ENCODE measurements at places on chromosomes 7 and 10.

DNA sequence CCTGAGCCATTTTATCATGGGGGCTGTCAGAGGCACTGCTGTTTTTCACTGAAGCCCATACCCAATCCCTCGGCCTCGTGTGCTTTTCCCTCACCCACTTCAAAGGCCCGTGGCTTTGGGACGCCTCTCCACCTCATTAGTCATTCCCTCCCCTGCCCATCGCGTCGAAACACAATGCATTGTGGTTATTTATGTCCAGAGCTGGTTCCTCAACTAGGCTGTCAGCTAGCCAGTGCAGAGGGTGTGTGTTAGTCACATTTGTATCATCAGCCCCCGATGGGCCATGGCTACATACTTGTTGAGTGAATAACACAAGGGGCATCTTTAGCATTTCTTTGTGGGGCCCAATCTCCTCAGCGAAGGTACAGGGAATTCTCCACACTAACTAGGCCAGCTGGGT, 3.8 kb upstream of the CRCP start:
- no peak for DNase-seq

DNA sequence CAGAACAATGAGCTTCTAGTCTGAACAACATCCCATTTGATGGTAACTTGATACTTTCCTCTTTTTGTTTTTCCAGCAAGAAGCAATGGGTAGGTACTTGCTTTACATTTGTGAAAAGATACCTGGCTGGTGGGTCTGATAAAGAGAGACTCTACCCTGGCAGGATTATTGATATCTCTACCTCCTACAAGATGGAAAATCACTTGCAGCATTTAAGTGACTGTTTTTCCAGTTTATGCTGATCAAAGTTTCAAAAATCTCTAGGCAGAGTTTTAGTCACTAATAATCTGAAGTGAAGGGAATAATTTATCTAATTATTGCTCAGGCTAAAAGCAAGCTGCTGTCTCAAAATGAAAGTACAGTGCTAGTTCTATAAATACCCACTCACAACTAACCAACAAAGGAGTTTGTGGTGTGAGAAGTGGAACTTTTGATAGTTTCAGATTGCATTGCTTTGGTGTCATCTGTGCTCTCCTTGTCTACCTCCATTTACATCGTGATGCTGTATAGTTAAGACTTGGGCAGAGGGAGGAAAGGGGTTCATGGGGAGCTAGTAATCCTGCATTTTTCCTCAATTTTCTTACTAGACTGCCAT, 86.0 kb upstream of the ANKRD1 start:
- no peak for DNase-seq

- DNase-seq: no peak
These were observed 141.7 kb upstream of the TMEM72 start for GRCh38 chr10:44769450-44769849.

GRCh38 chr7:80764132-80764531, 125.7 kb downstream of the CD36 start:
- DNase-seq: no peak

DNA sequence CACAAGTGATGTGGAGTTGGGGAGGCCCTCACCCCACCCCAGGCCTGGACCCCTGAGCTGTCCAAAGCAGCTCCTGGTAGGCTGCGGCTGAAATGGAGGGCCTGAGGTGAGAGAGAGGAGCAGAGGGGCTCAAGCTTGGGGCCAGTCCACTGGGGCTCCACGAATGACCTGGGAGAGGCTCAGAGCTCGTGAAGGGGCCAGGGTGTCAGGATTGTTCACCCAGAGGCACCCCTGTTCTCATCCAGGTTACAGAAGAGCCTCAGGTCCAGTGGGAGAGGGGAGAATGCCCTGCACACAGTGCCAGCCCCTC, 102.2 kb upstream of the RET start:
- DNase-seq: no peak

DNA sequence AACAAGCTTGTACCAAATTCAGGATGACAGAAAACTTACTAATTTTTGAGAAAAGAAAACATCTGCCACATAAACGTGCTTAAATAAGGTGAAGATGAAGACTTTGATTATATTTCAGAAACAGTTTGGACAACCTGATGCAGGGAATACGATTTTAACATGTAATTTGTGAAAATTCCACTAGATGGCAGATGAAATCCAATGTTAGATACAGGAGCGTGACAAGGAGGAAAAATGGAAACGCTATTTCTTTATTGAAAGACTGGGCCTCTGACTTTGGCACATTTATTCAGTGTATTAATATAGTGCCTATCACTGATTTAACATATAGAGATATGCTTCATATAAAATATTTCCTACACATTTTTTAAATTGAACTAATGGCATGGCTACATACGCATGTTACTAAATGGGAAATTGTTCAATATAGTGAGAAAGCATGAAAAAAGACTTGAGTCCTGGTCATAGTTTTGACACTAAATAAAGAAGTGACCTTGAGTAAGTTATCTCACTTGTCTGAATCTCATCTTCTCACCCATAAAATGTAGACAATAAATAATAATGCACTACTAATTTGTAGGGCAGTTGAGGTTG, 60.7 kb downstream of the CD36 start:
- no peak for DNase-seq

GRCh38 chr7:151223728-151224127, 3.3 kb downstream of the ABCF2 start:
- no peak for DNase-seq

DNA sequence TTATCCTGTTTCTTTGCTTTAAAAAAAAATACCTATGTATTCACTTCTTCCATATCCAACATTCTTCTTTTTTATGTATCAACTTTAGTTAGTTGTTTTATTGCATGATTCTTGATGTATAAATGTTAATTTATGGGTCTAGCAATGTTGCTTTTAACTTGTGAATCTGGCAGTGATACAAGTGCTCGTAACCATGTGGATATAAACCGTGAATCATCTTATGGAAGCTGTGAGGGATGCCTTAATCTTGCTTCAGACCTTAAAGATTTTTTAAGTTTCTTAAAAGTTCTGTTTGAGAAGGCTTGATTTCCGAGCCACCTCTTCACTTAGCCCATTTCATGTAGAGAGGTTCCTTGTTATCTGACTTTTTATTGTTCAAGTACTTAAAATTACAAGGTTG, 25.9 kb downstream of the HELLS start:
- no peak for DNase-seq

DNA sequence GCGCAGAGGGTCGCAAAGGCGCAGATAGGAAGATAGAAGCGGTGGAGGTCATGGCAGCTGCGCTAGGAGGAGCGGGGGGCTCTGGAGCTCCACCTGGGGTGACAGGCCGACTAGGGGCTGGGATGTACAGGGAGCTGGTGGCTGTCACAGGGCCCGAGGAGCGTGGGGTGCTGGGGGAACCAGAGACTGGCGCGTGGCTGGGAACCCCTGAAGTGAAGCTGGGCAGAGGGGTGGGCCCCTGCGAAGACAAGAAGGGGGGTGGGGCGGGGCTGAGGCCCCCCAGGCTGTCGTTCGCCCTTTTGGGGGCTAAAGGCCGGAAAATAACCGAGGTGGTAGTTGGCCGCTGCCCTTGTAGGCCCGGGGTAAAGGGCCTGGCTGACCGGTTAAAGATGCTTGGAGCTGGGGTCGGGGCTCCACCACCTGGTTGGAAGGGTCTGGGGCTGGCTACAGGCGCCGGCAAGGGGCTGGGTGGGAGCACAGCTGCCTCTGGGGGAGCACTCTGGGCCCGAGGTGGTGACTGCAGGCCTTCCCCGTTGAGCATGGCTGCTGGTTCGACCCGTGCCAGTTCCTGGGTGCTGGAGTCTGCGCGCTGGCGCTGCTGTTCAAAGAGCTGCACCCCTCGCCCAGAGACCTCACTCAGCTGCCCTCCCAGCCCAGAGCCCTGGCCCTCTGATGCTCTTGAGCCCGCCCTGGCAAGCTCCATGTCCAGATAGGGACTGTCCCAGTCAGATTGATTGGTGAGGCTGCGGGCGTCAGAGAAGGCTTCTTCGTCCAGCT, 6.8 kb upstream of the MYOZ1 start:
- DNase-seq: no peak

DNA sequence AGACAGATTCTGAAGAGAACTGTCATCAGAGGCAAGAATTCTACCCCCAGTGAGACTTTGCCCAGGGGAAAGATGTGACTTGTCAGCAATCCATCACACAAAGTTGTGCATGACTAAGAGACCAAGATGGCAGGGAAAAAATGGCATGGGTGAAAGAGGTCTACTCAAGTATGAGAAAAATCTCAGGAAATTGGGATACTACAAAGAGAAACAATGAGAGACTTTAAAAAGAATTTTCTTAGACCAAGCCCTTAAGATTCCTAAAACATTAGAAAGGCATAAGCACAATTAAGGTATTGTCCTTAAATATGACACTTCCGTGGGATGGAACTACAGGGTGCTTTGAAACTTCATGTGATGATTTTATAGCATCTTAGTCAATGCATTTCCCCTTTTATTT, 45.6 kb upstream of the PDE1C start:
- no peak for DNase-seq

DNA sequence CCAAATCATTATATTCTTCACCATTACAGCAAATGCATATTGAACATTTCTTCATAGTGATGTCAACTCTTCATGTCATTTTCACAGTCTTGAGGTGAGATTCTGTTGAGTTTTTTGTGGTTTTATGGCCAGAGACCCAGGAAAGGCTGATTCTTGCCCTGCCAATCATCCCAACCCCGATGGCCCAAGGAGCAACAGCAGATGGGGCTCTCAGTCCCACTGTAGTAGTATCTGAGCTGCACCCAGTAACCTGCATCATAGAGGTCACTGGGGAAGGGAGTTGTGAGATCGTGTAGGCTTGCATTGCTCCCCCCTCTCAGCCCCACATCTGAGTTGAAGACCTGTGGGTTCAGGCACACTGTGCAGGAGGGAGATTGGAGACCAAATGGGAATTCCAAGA, 26.7 kb downstream of the ZSCAN25 start:
- no peak for DNase-seq

DNA sequence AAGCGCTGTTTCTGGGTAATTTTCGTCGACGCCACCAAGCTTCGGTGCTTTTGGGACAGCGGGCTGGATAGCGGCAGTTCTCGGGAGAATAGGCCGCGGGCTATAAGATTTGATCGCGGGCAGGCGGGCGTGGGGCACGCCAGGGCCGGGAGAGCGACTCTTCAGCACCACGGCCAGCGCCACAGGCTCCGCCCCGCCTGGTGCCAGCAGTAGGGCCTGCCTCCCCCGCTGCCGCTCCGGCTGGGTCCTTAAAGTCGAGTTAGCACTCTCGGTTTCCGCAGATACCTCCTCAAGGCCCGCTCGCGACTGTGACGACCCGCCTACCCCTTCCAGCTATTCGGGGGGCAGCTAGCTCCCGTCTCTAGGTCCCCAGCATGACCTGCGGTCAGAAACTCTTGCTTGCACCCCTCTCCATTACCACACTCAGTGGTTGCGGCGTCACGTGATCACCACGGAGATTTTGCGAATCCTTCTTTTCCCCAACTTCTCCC, 9.4 kb downstream of the NXPH1 start:
- peak; percentile 49 for DNase-seq

DNA sequence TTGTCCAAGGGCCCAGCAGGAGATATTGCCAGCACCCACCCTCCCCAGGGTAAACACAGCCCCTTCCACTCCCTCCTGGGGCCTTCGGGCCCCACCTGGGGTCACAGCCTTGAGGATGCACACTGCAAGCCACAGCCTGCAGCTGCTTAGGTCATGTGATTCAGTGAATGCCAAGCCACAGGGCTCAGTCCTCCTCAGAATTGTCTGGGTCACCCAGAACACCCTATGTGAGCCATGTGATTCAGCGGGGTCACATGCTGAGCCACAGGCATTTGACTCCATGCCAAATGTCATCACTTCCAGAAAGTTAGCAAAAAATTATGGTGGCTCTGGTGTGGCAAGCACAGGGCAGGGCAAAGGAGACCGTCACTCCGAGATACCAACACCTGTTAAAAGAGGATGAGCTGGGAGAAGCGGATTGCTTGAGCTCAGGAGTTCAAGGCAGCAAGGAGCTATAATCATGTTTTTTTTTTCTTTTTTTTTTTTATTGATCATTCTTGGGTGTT, 17.2 kb upstream of the PSAP start:
- peak; percentile 69 for DNase-seq

DNA sequence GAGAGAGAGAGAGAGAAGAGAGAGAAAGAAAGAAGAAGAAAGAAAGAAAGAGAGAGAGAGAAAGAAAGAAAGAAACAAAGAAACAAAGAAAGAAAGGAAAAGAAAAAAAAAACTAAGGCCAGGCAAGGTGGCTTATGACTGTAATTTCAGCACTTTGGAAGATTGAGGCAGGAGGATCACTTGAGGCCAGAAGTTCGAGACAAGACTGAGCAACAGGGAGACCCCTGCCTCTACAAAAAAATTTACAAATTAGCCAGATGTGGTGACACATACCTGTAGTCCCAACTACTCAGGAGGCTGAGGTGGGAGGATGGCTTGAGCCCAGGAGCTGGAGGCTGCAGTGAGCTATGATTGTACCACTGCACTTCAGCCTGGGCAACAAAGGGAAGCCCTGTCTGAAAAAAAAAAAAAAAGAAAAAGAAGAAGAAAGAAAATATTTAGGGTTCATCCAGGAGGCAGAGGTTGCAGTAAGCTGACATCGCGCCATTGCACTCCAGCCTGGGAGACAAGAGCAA, 2.8 kb downstream of the SERPINE1 start:
- DNase-seq: no peak

- no peak for DNase-seq
These were observed 218.2 kb downstream of the AUTS2 start for GRCh38 chr7:69816501-69816900.

DNA sequence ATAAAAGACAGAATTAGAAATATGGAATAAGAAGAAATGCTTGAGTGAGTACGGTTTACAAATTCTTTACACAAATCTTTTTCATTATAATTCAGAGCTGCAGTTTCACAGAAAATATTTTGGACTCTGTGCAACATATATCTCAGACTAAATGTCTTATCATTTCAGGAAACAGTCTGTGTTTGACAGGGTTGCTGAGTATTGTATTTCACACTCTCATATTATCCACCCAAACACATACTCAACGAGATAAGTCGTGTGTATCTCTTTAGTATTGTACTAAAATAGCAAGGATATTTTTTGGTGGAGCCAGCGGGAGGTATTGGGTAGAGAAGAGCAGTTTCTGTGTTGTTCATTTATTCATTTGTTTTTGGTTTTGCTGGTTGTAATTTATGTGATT, 39.0 kb upstream of the SLC39A12 start:
- DNase-seq: no peak

DNA sequence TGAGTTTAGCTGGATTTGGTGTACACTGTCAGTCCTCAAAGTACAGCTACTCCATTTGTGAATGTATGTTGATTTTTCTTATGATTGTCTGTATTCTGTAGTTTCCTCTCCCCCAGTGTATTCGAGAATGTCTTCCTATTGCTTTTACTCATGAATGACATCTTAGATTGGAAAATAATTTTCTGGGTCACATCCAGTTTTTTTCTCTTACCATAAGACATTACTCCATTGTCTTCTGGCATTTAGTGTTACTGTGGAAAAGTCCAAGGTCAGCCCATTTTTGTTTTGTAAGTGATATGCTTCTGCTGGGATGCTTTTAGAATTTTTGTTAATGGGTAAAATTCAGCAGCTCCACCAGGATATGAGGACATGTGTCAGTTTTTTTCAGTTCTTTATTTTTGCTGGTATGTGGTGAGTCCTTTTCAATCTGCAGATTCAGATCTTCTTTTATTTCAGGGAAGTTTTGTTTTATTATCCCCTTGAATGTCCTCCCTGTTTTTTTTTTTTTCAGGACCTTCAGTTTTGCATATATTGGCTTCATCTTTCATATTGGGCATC, 33.6 kb downstream of the WAC start:
- no peak for DNase-seq

- no peak for DNase-seq
These were observed 176.5 kb upstream of the KCTD7 start for GRCh38 chr7:66452165-66452564.

Data from left colon (tissue), 2 donors.